ENCODE measurements at places on chromosomes 16 and 17.

GRCh38 chr16:20910781-20911321 lies 10.3 kb downstream of the LYRM1 start:
- DNase-seq, result no peak

DNA sequence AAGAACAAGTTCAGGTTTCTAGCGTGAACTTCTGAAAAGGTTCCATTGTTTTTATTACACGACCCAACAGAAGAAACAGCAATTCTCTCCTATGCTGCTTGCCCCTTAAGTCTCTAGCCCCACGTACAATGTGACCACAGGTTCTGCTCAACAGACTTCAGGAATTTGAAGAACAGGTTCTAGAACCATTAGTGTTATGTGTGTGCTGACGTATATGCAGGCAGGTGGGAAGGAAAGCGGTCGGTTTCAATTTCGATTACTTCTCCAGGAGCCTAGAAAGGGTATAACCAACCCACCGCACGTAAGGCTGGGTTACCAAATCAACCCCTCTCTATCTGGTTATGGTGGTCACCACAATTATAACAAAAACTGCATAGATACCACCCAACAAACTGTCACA lies 39.4 kb downstream of the XPO6 start:
- no peak for DNase-seq

DNA sequence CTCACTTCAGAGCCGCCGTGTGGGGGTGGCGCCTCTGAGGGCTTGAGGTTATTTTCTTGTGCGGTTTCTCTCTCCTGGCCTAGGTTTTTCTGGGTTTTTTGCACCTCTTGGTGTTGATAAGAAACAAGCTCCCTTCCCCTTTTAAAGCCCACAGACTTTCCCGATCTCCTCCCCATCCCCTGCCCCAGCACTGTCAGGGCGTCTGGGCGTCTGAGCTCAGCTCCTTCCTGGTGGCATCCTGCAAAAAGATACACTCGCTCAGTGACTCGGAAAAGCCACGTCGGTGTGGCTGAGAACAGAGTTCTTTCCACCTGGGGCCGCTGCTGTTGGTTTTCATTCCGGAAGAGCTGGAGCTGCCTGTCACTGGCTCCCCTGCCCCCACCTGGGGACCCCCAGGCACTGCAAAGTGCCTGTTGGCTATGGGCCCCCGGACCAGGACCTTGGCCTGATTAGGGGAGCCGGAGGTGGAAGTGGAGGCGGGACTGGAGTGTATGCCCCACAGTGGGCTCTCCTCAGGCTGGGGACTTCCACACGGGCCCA lies 14.5 kb downstream of the BAIAP2 start:
- no peak for DNase-seq

- no peak for DNase-seq
Measured at GRCh38 chr16:89111263-89111662, 17.6 kb downstream of the ACSF3 start.

- DNase-seq, result no peak
Measured at GRCh38 chr17:19378416-19379360, at the start of gene MAPK7. MAPK7 (plus strand) TSS chr17:19378498; CDS start chr17:19378901, 403 bp downstream.

GRCh38 chr17:73292031-73292531 lies 19.7 kb downstream of the CDC42EP4 start:
- DNase-seq, result no peak

GRCh38 chr16:82801361-82801760 lies 174.6 kb downstream of the CDH13 start:
- DNase-seq, result no peak

DNA sequence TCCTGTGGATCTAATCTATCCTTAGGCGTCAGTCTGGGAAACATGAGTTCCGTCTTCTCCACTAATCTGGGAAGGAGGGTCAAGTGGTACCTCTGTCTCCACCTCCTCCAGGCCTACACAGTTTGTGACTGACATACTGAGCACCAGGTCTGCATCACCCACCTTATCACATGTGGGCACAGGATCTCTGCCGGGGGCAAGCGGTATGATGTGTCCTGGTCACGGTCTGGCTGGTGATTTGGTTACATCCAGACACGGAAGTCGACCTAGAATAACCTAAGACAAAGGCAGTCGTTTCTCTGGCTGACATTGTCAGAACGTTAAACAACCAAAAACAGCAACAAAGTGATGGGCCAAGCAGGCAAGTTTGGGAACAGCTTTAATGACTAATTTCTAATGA lies 82.5 kb upstream of the HSBP1 start:
- DNase-seq, result no peak

GRCh38 chr17:59825533-59826322 lies 67.0 kb downstream of the TUBD1 start:
- DNase-seq, result no peak

GRCh38 chr17:77364381-77364911 lies 223.7 kb downstream of the SEC14L1 start:
- DNase-seq, result no peak

DNA sequence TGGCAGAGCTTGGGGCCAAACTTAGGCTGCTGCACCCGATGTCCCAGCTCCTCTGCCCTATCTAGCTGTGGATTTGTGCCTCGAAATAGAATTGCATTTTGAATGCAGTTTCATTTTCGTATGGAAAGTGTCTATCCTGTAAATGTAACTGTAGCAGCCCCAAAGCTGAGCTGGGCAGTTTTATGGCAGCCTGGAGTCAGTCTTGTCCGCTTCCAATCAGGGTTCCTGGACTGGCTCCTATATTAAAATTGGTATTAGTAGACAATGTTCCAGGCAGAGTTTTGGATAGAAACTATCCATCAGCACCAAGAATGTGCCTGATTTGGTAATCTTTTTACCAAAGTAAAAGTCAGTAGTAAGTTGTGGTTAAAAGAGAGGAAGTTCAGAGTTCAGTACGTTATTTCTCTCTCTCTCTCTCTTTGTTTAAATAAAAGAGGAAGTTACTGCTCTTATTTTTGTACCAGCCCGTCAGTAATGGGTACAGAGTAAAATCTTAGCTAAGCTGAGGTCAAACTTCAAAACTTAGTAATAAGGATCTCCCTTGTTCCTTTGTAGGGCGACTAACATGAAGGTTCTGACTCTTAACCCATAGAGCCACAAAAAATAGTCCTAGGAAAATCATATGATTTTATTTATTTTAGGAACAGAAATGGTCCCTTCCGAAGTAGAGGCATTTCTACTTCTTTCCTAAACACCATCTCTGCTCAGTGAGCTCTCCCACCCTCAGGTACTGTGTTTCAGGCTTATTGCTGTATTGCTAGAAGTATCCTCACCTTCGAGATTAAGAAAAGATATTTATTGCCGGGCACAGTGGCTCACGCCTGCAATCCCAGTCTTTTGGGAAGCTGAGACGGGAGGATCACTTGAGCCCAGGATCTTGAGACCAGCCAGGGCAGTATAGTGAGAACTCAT lies 28.0 kb downstream of the PRKCB start:
- DNase-seq, result no peak

GRCh38 chr17:75764711-75765421 lies at the start of gene GALK1:
GALK1 (minus strand) TSS chr17:75765192; CDS start chr17:75765136, 56 bp downstream.
- DNase-seq, result no peak

DNA sequence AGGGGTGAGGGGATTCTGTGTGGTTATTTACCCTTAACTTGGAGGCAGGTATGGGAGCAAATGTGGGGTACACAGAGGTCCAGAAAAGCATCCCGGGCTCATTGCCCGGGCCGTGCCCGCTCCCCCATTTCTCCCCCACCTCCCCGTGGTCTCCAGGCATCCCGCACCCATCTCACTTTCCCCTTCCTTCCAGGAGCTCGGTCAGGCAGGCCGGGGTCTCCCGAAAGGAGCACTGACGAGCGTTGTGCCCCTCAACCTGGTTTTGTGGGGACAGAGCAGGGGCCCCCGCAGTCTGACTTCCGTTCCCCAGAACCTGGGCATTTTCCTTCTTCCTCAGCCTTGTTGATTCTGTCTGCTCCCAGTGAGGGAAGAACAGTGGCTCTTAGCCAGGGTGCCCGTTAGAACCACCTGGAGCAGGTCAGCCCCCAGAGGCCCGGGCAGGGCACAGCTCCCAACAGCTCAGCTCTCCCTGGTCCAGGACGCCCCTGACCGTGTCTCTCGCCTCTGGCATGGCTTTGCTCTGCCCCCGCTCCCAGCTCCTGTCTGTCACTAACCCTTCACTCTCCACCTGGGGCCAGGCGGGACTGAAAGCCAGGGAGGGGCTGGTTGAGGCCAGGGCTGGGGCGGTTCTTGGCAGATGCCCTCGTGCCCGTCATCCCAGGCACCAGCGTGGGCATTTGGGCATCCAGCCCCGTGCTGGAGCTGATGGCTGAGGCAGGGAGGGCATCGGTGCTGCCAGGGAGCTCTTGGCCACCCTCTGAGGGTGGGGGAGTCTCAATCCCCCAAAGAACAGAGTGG lies 12.5 kb upstream of the NUDT16L1 start:
- no peak for DNase-seq

DNA sequence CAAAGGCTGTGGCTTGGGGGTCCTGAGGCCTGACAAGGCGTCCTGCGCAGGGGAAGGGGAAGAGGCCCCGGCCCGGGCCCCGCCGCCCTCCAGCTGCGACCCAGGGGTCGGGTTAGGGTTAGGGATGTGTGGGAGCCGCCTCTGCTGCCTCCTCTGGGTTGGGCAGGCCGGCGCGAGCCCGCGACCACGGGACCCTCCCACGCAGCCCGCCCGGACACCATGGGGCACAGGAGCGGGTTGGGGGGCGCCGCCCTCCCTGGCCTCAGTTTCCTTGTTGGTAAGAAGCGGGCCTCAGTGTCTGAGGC lies 386 bp downstream of the CIAO3 start:
- DNase-seq, result no peak

DNA sequence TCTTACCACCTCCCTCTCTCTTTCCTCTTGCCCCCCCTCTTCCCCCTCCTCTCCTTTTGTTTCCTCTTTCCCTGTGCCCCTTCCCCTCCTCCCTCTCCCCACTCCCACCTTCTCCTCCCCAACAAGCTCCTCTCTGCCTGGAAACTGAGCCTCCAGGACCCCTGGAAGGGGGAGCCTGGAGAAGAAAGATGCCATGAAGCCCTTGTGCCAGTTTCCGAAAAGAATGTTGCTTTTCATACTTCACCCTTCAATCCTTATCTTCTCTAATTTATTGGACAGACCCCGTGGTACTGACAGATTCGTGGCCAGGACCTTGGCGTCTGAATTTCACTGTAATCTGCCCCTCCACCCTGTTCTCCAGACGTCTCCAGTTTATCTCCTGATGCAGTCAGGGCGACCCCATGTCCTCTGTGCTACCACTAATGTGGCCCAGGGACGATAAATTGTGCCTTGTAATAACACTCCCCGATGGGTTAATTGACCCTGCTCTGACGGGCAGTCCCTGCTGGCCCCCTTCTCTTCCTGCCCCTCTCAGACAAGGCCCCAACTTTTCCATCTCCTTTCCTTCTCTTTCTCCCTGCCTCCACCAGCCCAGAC lies 138.4 kb upstream of the GSE1 start:
- DNase-seq, result no peak

- no peak for DNase-seq
Measured at GRCh38 chr16:81251871-81252270, 13.4 kb downstream of the BCO1 start.

GRCh38 chr16:51124896-51125295 lies 26.2 kb downstream of the SALL1 start:
- DNase-seq, result no peak

- DNase-seq, result no peak
Measured at GRCh38 chr17:45883063-45883462, 11.3 kb upstream of the MAPT start.
